Right ventricle myocardium superior (tissue), 1 donor: ENCODE measurements at places on chromosomes 3 and 15. TPM values are rescaled to one million over a fixed set of nuclear protein-coding genes. Genes with fewer than 3 reads are reported as not detected.
A peak's percentile ranks its signal among the peaks of the same experiment; 100 is the strongest.

ENTPD3 gene
- 0.30 TPM for total RNA-seq

GRCh38 chr15:47987461-47987860, 133.3 kb upstream of the SLC24A5 start:
- DNase-seq = no peak

- DNase-seq = peak; percentile 81
Observed at GRCh38 chr3:142857056-142857455, 31.8 kb downstream of the PCOLCE2 start.

GRCh38 chr3:23698652-23699313, 107.0 kb upstream of the UBE2E1 start:
- DNase-seq = no peak

- DNase-seq = no peak
Observed at GRCh38 chr3:172061724-172062184, 22.4 kb downstream of the FNDC3B start.

DNA sequence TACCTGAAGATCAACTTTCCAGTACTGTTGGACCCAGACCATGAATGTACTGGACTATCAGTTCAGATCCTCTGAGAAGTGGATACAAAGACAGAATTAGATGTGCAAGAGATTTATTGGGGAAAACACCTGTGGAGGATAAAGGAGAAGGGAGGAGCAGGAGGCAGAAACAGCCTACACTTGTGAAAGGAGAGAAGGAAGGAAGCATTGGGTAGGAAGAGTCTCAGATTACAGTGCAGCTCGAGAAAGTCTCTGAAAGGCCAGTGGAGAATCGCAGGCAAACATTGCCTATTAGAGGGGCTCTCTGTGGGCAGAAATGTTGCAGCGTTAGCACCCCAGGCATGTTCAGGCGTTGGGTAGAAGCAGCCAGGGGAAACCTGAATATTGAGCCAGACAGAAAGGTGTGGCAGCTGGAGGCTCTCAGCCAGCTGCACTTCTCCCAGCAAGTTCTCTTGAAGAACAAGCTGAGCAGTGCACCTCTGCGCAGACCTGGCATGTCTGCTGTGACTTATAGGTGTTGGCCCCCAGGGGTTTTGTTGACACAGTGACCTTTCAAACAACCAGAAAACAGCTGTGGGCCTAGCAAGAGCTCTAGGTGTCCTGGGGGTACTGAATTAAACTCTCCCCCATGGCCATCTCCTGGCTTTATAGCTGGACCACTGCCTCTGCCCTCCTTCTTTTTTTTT, 7.0 kb downstream of the CHST14 start:
- no peak for DNase-seq

DNA sequence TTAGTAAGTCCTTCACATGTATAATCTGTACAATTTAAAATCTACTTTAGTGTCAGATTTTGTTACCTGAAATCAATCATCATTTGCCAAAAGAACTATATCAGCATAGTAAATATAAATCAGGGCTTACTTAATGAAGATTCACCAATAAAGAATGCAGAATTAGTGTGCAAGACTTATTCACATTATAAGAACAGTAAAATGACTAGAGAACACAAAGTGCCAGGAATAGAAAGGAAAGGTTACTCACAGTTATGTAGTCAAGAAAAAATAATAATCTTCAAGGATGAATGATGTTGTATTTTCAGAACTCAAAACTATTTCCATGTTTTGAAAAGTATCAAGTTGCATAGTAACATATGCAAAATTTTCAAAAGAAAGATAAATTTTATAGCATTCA, 891.9 kb downstream of the ROBO1 start:
- DNase-seq = no peak

DNA sequence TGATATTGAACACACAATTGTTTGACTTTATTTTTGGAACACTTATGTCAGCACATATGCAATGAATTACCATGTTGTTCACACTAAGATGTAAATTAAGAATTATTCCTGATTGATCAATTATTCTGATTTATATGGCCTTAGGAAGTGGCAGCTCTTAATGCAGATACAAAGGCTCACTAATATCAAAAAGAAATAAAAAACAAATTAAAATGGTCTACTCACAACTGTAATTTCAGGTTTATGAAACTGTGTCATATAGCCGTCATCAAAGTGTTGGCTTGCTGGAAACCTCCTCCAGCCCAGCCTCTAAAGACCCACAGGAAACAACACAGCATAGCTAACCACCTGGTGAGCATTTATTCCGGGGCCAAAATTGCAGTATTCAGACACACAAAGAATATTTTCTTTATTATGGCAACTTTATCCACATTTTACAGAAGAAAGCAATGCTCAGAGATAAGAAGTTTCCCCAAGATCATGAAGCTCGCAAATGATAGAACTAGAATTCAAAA, 33.4 kb downstream of the PDZRN3 start:
- no peak for DNase-seq

- DNase-seq = no peak
Observed at GRCh38 chr15:75307778-75308390, 25.2 kb downstream of the GOLGA6D start.

DNA sequence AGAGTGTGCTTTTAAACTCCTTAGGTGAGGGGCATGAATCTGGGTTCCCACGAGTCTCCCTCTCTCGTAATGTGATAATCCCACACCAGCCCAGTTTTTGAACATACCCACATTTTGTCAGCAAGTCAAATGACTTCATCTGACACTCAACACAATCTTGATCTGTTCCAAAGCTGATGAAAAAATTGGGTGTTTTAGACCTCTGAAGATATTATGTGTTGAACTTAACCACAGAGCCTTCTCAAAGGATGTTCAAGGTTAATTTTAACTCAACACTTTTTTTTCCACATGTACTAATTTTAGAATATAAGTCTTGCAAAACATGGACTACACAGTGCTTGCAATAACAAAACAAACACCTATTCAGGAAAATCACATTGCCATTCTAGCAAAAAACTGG, 123.1 kb downstream of the TGFBR2 start:
- DNase-seq = no peak

GRCh38 chr15:51218299-51218938, 120.0 kb downstream of the CYP19A1 start:
- no peak for DNase-seq

GRCh38 chr15:64857421-64857820, 15.7 kb downstream of the PLEKHO2 start:
- peak; percentile 43 for DNase-seq

SLC28A1 gene
- 0.46 TPM for total RNA-seq

GRCh38 chr15:45169608-45170480, 17.9 kb downstream of the SHF start:
- no peak for DNase-seq

SNX22 gene
- 4.2 TPM for total RNA-seq

DNA sequence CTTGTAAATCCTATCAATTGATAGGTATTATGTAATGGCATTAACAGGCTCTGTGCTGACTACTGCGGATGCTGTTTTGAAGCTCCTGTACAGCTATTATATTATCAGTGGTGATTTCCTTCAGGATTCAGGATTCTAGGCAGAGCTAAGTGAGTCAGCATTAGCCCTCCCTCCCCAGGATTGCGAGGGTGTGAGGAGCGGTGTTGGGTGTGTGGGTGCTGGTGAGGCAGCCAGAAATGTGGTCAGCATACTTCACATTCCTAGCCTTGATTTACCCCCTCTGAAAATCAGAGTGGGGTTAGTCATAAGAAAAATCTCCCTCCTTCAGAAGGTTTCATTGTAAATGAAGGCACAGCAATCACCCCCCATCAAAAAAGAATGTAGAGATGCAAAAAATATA, 72.5 kb downstream of the SNTN start:
- DNase-seq = no peak

GOLGA6L4 gene
- total RNA-seq = 1.0 TPM

KNG1 gene
- total RNA-seq = 0.43 TPM

DNA sequence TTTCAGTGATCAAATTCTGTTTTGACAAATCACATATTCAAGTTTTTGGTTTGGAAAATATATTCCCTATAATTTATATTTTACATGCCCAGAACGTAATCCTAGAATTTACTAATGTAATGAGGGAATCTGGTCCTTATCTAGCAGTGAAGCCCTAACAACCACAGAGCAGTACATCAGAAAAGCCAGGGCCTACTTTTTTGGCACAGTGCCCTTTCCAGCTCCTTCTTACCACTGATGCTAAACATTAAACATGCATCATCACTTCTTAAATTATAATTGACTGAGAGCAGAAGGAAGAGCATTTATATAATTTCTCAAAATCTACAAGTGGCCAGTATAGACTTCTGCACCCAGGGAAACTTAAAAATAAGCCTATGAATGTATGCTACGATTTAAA, 66.7 kb downstream of the FBXL22 start:
- DNase-seq = no peak

ADGRG7 gene
- not detected for total RNA-seq

DNA sequence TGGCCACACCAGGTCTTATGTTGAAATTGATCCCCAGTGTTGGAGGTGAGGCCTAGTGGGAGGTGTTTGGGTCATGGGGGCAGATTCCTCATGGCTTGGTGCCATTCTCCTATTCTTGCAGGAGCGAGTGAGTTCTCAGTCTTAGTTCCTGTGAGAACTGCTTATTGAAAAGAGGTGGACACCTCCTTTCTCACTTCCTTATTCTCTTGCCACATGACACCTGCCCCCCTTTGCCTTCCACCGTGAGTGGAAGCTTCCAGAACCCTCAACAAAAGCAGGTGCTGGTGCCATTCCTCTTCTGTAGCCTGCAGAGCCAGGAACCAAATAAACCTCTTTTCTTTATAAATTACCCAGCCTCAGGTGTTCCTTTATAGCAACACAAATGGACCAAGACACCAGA, 318.1 kb upstream of the MCTP2 start:
- DNase-seq = no peak

OR5K2 gene
- not detected for total RNA-seq

DNA sequence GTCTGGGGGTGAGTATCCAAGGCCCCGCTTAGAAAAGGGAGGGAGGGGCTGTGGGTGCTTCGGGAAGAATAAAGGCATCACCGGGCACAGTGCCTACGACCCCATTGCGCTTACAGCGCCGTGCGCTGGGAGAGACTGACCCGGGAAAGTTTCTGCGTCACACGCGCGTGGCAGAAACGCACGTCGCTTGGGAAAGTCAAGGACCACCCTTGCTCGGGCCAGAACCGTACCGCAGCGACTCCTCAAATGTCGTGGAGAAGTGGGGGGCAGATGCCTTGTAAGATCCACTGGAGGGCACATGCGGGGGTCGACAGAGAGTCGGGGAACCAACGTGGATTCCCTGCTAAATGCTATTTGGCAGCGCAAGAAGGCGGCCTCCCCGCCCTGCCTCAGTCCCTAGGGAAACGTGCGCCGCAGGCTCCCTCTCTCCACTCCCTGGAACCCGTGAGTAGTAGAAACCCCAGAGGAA, 2.4 kb downstream of the ADAMTS9 start:
- peak; percentile 62 for DNase-seq

DNA sequence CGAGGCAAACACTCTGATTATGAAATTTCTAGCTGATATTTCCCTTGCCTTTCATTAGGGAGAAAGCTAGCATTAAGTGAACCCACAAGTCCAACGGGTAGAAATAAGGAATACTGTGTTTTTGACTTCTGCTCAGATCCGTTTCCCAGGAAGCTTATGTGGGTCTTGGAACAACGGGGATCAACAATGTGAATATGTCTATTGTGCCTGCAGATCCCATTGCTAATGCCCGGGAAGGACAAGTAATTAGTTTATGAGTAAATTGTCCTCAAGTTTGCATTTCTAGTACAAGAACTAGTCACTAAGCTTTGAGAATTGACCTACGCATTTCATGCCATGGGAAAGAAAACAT, 236.4 kb downstream of the UACA start:
- DNase-seq = no peak

DNA sequence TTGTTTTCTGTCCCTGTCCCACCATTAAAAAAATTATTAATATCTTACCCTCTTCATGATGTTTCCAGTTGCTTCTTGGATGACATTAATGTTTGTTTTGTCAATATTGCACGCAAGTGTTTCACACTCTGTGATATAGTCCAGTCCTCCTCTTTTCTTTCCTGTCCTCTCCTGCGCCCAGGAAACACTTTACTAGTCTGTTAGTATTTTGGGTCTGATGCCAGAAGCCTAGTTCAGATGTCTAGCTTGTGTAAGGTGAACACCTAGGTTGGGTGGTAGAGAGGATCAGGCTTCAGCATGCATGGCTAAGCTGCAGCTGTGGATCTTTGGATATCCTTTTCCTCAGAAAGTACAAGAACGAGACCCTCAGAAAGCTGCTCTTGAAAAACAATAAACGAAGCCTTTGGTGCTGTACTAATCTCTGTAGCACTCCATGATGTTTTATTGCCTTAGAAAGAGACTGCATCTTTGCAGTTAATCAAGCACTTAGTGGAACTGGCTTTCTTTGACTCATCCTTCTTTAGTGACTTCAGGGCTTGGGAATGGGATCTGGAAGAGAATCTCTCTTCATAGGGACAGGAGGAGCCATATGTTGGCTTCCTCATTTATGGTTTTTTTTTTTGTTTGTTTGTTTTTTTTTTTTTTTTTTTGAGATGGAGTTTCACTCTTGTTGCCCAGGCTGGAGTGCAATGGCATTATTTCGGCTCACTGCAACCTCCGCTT, 253.4 kb downstream of the LPP start:
- no peak for DNase-seq

CCDC33 gene
- total RNA-seq = not detected

GRCh38 chr3:14616606-14617507, 34.7 kb upstream of the CCDC174 start:
- no peak for DNase-seq

GRCh38 chr3:167887096-167887495, 151.6 kb downstream of the SERPINI1 start:
- no peak for DNase-seq

GRCh38 chr3:172044833-172045585, 5.6 kb downstream of the FNDC3B start:
- DNase-seq = no peak

DNA sequence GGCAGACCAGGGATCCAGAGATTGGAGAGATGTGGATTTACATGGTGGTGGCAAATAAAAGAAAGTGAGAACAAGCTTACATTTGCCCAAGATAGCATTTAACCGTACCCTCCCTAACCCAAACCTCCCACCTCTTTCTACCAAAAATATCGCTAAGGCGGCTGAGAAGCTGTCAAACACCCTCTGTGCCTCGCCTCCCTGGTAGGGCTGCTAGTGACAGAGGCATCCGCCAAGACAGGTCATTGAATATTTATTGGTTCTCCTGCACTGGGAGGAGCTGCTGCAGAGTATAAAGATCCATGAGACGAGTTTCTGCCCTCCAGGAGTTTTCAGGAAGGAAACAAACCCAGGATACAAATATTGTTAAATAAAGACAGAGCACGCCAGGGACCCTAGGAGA, 107.3 kb upstream of the TMC3 start:
- DNase-seq = no peak

- DNase-seq = no peak
Observed at GRCh38 chr15:31177951-31178350, 76.4 kb upstream of the TRPM1 start.

DNA sequence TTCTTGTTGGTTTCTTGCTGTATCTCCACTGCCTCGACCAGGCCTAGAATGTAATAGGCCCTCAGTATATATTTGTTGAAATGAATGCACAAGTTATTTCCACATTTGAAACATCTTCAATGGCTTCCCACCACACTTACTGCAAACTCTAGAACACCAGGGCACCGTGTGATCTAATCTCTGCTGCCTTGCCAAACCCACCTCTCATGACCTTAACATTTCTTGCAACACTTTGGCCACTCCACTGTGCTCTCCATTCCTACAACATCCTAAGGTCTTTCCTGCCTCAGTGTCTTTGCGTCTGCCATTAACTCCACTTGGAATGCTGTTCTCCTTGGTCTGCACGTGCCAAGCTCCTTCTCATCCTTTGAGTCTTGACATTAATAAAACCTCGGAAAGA, 14.1 kb downstream of the FRMD4B start:
- no peak for DNase-seq

ZBBX gene
- not detected for total RNA-seq
